SK-MEL-5 (cell line): ENCODE measurements at places on chromosomes 11 and 22. TPM values are rescaled to one million over a fixed set of nuclear protein-coding genes. Genes with fewer than 3 reads are reported as not detected.

Gene DDI1
- not detected in 2 replicates for total RNA-seq

Gene RASSF10
- 0.11 and 0.45 TPM in 2 replicates for total RNA-seq

Gene KCNK7
- not detected in 2 replicates for total RNA-seq

Gene CD248
- total RNA-seq = not detected in 2 replicates

Gene NLRP10
- total RNA-seq = not detected in 2 replicates

Gene CHRM1
- total RNA-seq = 0.16 and 0.18 TPM in 2 replicates
